Mammary microvascular endothelial cell (primary cell): ENCODE measurements at places on chromosomes 6 and 20. TPM values are rescaled to one million over a fixed set of nuclear protein-coding genes. Genes with fewer than 3 reads are reported as not detected.

Gene CAGE1
- not detected in 2 replicates for total RNA-seq

Gene TUBB2A
- 224 and 269 TPM in 2 replicates for total RNA-seq

Gene SRMS
- total RNA-seq = not detected in 2 replicates

Gene ANGPT4
- not detected in 2 replicates for total RNA-seq

Gene TRDN
- not detected in 2 replicates for total RNA-seq

Gene MARCKS
- total RNA-seq = 184 and 195 TPM in 2 replicates

Gene KCNQ2
- not detected in 2 replicates for total RNA-seq
